ENCODE measurements at places on chromosomes 2 and 18.

GRCh38 chr18:21179590-21180220 lies 62.3 kb upstream of the GREB1L start:
- DNase-seq = no peak

DNA sequence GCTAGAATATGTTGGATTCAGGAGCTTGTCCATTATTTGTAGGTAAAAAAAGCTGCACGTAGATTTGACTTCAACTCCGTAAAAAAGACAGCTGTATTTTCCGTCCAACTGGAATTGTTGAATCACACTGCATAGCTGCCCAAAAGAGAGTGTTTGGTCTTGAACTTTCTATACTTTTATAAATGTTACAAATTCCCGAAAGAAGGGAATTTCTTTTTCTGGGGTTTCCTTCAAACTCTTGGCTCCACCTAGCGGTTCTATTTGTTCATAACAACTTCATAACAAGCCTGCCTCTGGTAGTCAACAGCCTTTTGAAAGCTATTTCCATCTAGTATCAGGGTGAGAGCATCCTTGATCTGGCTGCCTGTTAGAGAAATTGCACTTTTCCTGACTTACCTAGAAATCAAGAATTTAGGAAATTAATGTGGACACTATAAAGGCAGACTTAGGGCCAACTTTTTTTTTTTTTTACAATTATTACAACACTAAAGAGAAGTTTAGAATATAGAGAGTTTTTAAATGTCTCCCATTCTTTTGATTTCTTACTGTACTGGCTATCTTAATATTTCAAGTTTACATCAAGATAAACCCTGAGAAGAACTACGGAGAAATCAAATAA lies 48.1 kb downstream of the TMEM185B start:
- no peak for DNase-seq

DNA sequence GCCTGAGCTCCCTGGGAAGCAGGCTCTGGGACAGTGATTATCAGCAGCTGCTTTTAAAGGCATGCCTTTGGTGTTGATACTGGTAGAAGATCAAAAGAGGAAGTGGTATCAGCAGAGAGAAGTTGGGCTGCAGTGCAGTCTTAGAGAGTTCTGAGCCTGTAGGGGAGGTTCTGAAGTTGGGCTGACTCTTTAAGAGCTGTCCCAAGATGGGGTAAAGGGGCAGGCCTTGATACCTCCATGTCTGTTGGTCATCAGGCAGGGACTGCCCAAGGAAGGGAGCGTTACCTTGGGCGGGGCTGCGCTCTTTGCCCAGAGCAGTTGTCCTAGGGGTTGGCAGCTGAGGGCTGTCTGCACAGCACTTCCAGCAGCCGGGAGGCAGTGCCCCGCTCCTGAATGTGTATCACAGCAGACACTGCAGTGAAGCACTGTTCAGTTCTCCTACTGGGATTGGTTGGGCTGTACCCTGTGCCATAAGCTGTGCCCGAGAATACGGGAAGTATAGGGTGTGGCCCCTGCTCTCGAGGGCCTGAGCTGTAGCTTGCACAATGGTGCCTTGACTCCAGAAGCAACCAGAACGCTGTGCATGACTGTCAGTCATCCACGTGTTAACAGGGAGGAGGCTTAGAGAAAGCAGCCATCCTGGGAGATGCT lies 177.0 kb downstream of the CTIF start:
- DNase-seq = no peak

- DNase-seq = no peak
Measured at GRCh38 chr2:120591572-120591971, 144.1 kb upstream of the GLI2 start.

DNA sequence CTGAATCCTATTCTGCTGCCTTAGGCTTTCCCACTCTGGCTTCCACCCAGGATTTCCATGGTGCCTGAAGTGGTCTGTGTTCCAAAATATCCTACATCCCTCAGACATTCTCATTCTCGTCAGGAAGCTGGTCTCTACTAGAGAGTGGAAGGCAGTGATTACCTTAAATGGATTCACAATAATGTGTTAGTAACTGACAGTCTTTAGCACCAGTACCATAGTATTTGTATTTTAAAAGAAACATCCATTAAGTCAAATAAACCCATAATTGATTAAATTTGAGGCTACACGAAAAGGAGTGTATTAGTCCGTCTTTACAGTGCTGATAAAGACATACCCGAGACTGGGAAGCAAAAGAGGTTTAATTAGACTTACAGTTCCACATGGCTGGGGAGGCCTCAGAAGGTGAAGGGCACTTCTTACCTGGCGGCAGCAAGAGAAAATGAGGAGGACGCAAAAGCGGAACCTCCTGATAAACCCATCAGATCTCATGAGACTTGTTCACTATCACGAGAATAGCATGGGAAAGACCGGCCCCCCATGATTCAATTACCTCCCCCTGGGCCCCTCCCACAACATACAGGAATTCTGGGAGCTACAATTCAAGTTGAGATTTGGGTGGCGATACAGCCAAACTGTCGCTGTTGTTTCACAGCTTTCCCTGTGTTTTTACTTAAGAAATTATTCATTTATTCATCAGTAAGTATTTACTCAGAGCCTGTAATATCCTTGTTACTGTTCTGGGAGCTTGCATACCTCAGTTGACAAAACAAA lies 306.5 kb downstream of the STK39 start:
- no peak for DNase-seq

DNA sequence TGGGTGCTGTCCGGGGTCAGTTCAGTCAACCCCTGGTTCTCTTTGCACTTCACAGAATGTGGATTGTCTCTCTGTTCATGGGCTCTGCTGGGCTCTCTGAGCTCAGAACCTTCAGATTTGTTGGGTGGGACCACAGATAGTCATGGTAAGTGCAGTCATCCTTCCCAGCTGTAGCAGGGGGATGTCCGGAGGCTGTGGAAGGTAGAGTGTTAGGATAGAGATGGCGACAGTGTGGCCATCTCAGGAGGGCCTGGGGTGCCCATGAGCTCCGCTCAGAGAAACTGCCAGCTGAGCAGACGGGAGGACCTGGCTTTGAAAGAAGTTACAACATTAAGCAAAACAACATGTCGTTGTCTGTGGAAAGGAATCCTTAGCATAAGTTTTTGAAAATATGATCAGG lies 149.8 kb downstream of the FAM210A start:
- DNase-seq = no peak

DNA sequence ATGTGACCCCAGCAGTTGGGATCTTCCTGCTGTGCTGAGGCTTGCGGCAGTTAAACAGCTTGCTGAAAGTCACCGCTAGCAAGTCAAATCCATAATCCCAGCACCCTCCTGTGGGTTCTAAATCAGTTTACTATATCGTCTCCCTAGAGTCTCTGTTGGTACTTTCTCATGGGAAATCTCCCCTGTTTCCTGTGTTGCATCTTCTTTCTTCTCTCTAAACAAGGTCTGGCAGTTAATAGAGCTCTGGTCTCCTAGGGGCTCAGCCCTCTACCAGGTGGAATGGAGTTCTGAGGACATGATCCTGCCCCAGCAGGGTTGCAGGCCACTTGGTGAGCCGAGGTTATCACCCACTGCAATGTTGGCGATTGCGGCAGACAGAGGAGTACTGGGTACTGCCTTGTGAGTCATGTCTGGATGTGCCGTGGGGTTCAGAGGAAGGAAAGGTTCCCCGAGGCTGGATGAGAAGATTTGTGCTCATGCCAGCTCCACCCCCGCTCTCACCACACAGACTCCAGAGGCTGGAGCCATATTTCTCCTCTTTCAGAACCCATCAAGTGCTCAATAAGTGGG lies 59.4 kb upstream of the SIX2 start:
- no peak for DNase-seq

DNA sequence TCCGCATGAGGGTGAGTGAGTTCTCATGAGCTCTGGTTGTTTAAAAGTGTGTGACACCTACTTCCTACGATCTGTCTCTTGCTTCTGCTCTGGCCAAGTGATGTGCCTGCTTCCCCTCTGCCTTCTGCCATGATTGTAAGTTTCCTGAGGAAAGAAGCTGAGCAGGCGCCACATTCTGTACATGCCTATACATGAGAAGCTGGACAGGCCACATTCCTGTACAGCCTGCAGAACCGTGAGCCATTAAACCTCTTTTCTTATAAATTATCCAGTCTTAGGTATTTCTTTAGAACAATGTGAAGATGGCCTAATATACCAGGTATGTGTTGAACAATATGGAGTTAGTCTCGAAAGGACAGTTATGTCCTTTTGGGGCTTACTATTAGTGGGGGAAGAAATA lies 281.0 kb downstream of the ALK start:
- DNase-seq = no peak

GRCh38 chr2:229226382-229226781 lies 44.7 kb downstream of the PID1 start:
- no peak for DNase-seq

GRCh38 chr2:229296016-229296415 lies 24.9 kb upstream of the PID1 start:
- DNase-seq = no peak

DNA sequence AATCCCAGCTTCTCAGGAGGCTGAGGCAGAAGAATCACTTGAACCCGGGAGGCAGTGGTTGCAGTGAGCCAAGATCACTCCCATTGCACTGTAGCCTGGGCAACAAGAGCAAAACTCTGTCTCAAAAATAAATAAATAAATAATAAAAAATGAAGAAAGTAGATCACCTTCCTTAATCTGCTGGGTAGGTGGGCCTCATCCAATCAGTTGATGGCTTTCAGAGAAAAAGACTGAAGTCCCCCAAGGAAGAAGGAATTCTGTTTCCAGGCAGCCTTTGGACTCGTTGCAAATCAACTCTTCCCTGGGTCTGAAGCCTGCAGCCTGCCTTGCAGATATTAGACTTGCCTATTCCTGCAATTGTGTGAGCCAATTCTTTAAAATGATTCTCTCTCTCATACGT lies 136.5 kb downstream of the TFCP2L1 start:
- no peak for DNase-seq

GRCh38 chr18:10530852-10531251 lies 5.0 kb downstream of the NAPG start:
- no peak for DNase-seq

DNA sequence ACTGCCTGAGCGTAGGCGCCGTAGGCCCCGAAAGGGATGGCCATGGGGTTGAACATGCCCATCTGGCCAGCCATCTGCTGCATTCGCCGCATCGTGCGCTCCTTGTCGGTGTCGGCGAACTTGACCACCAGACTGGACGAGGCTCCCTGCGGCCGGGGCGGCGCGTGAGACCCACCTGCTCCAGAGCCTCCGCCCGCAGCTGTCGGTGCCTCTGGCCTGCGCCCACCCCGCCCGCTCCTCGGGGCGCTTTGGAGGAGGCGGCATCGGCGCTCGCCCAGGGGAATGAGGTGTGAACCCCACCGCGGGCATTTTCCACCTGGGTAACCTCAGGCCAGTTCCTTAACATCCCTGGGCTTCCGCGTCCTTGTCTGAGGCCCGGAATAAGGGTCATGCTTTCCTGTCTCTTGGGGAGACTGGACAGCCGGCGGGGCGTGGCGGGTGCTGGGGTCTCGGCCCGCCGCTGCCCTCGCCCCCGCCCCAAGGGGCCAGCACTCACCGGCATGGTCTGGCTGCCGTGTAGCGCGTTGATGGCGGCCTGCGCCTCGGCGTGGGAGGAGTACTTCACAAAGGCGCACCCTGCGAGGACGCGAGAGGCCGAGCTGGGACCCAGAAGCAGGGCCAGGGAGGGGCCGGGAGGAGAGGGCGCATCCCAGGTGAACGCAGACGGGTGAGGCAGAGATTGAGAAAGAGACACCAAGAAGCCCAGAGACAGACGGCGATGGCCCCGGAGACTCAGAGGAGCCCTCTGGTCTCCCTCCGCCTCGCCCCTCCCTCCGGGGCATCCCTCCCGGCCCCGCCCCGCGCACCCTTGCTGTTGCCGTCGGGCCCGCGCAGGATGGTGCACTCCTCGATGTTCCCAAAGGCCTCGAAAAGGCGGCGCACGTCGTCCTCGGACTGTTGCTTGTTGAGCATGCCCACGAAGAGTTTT lies 291.0 kb downstream of the CELF4 start:
- no peak for DNase-seq

DNA sequence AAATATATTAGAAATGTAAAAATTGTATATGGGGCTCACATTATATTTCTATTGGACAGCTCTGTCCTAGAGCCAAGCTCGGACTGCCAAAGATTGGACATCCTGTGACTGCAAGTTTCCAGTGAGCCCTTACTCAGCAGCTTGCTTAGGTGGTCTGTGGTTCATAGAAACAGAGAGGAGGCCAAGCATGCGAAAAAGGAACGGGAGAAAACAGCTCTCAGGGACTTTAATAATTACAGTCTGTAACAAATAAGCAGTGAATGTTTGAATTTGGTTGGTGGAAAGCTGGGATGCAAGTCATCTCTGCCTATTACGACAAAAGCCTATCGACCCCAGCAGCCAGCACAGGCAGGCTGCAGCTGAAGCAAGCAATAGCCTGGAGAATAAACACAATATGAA lies 35.6 kb downstream of the WIPF1 start:
- no peak for DNase-seq

GRCh38 chr2:98730707-98731040 lies 258 bp downstream of the MGAT4A start:
- peak; percentile 65 for DNase-seq

DNA sequence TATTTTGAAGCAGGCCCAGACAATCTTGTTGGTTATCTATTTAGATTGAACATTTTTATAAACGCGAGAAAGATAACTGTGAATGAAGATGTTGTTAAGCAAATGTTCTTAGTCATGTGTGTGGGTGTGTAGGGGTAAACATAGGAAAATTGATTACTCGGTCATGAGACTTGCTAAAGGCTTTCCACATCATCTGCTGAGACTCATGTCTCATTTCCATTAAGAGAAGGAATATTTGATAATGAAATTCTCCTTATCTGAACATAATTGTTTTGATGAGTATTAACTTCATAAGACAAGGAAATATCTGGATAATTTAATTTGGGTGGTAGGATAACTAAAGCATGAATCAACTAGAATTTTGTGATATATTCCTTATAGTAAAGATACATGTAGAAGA lies 19.7 kb downstream of the CCDC102B start:
- no peak for DNase-seq

DNA sequence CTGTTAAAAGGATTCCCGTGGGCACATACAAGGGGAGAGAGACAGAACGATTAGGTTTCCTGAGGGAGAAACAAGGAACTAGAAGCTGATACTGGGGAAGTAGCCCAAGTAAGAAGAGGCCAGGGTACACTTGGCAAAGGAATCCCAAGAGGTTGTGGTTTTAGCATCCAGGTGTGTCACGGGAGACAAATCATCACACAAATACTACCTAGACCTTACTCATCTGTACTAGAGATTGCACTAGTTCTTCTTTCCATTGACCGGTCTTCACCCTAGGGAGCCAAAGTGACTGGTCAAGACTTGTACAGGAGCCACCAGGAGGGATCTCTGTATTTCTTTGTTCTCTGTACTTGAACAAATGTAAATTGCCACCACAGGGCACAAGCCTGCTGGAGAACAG lies 14.2 kb upstream of the NR4A2 start:
- no peak for DNase-seq

DNA sequence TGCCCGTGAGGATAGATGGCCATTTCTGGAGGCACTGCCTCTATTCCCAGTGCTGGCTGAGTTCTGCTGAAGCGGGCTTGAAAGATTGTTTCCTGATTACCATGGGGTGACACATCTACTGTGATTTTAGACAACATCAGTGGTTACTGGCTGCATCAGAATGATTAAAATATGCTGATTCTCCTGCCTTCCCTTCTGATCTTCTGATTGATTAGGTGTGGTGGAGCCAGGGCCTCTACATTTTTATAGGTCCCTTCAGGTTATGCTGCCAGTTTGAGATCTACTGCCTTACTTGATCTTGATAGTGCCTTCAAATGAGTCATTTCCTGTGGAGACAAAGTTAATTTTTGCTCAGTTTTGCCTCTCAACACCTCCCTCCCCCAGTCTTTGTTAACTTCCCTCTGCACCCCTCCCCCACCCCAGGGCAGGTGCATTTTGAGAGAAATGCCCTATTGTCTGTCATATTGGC lies 31.6 kb upstream of the SNORC start:
- no peak for DNase-seq

GRCh38 chr2:425947-426346 lies 138.1 kb upstream of the ALKAL2 start:
- no peak for DNase-seq

Measured in activated naive CD4-positive, alpha-beta T cell treated with anti-CD3 and anti-CD28 coated beads, Interleukin-2, amount 50 U/mL, for 72 hours (primary cell).